Right lung (tissue), 10 donors: ENCODE measurements at places on chromosomes 3 and 15. TPM values are rescaled to one million over a fixed set of nuclear protein-coding genes. Genes with fewer than 3 reads are reported as not detected.
A peak's percentile ranks its signal among the peaks of the same experiment; 100 is the strongest.

GRCh38 chr15:68353421-68354135, 76.0 kb downstream of the FEM1B start:
- DNase-seq, result no peak

DNA sequence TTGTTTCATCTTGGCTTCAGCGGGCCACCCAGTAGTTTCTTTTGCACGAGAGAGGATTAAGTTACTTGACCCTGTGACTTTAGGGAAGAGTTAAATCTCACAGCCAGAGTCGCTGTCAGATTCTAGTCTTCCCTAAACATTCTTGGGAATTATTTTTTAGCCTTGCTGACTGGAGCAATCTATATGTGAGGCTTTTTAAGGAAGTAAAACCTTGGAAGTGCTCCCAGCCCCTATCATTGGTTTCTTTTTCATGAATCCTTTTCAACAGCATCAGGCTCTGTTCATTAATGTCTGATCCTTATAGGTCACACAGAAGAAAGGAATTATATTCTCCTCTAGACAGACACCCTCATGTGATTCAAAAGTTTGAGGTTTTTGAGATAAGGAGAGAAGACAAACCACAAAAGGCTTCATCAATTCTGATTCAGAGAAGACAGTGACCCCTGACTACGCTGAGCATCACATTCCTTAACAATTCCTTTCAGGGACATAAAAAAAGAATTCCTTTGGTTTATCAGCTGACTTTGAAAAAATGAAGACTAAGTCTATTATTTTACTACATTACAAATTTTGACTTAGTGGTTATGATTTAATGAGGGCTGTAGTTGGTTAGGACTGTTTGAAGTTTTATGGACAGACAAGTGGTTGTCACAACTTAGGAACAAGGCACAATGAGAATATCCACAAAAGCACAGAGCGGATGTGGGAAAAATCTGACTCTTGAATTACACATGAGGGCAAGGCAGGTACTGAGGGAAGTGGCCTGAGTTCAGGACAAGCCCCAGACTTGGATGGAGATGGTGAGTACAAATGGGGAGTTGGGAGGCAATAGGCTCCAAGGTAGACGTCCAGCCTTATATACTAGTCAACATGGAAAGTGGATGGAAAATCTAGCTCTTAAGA, 171.1 kb upstream of the STT3B start:
- peak; percentile 29 for DNase-seq

- peak; percentile 57 for DNase-seq
These were observed 45.2 kb downstream of the TYRO3 start for GRCh38 chr15:41603941-41604911.

DNA sequence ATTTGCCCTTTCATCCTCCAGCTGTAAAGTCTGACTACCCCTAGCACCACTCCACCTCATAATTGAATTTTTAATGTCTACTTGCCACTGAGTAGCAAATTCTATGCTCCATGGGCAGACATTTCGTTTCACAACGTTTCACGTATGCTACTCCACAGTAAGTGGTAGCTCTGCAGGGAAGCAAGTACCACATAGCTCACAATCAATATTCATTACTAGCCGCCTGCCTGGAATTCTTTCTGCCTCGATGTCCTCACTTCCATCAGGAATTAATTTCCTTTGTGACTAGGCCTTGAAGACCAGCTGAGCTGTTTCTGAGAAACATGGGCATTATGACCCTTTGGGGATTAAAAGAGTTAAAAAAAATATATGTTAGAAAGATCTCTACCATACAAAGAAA, 15.3 kb downstream of the NPTN start:
- DNase-seq, result no peak

TTLL13 gene
- 0.24 TPM for polyA plus RNA-seq

DNA sequence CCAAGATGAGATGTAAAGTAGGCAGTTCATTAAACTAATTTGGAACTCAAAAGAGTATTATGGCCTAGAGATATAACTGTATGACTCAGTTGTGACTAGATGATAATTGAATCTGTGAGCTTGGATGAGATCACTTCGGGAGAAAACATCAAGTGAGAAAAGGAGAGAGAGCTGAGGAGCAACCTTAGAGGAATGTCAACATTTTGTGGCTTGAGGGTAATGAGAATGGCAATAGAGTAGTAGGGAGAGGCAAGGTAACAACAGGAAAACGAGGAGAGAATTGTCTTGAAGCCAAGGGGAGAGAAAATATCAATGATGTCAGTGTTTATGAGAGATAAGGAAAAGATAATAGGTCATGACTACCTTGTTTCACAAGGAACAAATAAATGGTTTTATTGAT, 580.2 kb downstream of the NLGN1 start:
- DNase-seq, result no peak

- DNase-seq, result peak; percentile 62
These were observed 790 bp downstream of the RAB5A start for GRCh38 chr3:19947549-19948225.

- DNase-seq, result no peak
These were observed 20.9 kb downstream of the CD276 start for GRCh38 chr15:73704869-73705645.

GRCh38 chr3:19190126-19190525, 41.8 kb downstream of the KCNH8 start:
- no peak for DNase-seq

GRCh38 chr15:78255421-78256043, 8.8 kb upstream of the DNAJA4 start:
- no peak for DNase-seq

PPP1R14D gene
- polyA plus RNA-seq, result 0.41 TPM

LRRC31 gene
- not detected for polyA plus RNA-seq

GRCh38 chr3:14174483-14174882, 3.9 kb downstream of the XPC start:
- no peak for DNase-seq

DNA sequence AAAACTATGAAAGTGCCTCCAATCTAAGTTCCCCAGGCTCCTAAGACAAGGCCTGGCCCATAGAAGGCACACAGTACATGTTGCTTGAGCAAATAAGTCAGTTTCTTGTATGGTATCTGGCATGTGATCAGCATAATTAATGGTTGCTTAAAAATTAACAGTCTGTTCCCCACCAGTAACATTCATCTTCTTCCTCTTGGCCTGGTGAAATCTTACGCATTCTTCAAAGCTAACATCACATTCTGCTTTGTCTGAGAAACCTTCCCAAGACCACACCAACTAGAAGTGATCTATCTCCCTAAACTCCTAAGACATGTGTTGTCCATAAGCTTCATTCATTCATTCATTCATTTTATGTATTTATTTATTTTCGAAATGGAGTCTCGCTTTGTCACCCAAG, 48.1 kb downstream of the LIPC start:
- DNase-seq, result no peak

DNA sequence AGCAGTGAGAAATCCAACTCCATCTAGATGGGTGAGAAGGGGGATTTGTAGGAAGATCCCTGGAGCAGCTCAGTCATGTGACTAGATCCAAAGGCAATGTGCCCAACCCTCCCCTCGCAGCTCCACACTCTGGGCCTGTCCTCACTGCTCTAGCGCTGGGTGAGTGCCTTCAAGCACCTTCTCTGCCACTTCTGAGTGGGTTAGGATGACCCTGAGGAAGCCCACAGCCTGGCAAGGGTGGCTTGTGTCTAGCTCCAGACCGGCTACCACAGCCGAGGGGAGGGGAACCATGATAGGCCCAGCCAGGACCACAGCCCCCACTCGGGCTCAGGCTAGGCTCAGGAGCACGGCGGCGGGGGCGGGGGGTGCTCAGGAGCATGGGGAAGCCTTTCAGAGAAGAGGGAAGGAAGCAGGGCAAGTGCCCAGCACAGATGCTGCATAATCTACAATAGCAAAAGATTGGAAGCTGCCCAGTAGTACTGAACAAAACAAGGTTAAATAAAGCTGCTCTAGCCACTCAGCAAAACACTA, 1.7 kb downstream of the SPATA12 start:
- DNase-seq, result no peak

DNA sequence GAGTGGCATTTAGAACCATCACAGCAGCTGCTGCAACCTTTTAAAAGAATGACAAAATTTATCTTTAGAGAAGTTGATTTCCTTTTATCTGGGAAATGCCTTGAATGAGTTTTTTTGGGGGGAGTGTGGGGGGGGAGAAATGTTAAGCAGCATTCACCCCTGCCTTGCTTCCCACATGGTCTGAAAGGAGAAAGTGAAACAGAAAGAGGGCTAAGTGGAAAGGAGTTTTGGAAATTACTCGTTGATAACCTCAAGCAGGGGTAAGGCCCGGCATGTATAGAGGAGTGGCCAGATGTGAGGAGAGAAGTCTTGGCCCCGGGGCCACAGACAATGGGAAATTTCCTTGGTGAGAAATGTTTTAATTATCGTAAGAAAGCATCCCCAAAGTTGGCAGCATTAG, 23.5 kb downstream of the B3GALNT1 start:
- DNase-seq, result no peak

GRCh38 chr3:39267631-39268548, 11.9 kb downstream of the CX3CR1 start:
- DNase-seq, result no peak

GRCh38 chr3:95813244-95813643, 1001.1 kb upstream of the EPHA6 start:
- no peak for DNase-seq

DNA sequence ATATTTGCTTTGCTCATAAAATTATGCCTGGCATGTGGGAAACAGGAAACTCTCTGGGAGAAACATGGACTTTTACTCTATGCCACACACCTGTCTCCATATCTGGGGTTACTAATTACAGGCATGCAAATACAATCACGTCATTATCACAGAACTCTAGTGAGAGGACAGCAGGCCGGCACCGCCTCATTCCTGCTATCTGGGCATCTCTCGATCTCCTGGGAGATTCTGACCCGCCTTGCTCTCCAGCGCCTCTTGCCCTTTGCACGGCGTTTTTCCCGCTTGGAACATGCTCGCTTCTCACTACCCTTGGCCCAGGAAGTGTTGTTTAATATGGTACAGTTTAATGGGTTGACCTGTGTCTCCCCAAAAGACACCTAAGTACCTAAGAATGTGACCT, 45.4 kb upstream of the PARL start:
- DNase-seq, result no peak

- DNase-seq, result no peak
These were observed 16.7 kb downstream of the PATL2 start for GRCh38 chr15:44694416-44694815.

DNA sequence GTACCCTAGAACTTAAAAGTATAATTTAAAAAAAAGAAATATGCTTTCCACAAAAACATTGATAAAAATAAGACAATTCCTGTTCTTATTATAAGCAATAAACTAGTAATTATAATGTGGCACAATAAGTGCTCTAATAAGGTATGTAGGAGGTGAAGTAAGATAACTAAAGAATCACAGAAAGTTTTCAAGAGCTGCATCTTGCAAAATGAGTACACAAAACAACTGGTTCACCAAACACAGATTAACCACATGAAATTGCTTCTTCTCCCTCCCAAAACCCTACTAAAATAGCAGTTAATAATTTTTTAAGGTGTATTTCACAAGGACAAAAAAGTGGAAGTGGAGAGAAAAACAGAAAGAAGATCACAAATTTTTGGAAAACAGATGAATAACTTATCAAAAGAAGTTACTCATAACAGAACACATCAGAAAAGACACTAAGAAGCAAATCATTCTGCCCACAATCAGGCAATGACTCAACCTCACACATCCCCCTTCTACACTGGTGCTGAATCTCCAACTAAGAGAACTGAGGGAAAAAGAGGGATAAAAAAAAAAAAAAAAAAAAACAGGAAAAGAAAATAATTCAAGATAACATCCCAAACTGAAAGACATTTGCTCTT, 64.2 kb downstream of the TBC1D5 start:
- no peak for DNase-seq

C2CD4A gene
- 0.09 TPM for polyA plus RNA-seq

DNA sequence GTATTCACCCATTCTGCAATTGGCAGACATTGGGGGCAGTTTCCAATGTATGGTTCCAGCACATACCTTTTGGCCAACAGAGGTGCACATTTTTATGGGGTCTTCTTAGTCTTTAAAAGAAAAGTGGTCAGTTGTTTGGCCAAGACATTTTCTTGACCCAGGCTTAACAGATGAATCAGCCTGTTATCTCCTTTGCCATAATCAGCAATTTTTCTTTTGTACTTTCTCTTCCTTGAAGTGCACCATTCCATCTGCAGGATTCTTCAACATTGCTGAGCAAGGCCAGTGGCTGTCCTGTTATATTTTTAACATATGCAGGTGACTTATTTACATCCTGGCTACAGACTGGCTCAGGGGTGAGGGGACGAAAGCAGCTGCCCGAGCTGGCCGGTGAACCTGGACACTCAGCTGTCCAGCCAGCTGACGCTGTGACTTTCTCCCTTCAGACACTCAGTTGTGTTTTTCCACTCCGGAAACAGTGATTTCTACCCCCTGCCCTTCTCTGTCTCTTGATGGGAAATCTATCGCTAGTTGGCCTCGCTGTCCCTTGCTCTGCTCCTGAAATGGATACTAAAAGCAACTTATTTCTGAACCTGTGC, 96.5 kb upstream of the TNFAIP8L3 start:
- no peak for DNase-seq

GRCh38 chr3:24135280-24135679, 190.2 kb downstream of the NR1D2 start:
- no peak for DNase-seq

GRCh38 chr3:25537516-25537915, 109.5 kb downstream of the RARB start:
- no peak for DNase-seq

DNA sequence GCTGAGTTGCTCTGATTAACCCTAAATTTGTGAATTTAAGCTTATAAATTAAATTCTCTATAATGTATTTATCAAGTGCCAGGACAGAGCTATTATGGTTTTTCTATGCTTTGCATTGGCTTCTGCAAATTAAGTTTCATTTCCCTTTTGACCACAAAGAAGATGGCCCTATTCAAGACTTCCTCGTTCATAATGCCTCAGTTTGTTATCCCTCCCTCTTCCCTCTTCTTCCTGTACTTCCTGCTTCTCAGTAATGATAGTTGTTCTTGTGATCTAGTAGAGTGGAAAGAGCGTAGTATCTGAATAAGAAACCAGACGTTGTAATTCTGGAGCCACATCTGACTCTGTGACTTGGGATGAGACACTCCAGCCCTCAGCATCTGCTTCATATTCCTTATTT, 118.7 kb downstream of the CACNA1D start:
- no peak for DNase-seq

- no peak for DNase-seq
These were observed 869.8 kb upstream of the CFAP20DC start for GRCh38 chr3:59919586-59919985.
